ENCODE measurements at places on chromosomes 3 and 15.

DNA sequence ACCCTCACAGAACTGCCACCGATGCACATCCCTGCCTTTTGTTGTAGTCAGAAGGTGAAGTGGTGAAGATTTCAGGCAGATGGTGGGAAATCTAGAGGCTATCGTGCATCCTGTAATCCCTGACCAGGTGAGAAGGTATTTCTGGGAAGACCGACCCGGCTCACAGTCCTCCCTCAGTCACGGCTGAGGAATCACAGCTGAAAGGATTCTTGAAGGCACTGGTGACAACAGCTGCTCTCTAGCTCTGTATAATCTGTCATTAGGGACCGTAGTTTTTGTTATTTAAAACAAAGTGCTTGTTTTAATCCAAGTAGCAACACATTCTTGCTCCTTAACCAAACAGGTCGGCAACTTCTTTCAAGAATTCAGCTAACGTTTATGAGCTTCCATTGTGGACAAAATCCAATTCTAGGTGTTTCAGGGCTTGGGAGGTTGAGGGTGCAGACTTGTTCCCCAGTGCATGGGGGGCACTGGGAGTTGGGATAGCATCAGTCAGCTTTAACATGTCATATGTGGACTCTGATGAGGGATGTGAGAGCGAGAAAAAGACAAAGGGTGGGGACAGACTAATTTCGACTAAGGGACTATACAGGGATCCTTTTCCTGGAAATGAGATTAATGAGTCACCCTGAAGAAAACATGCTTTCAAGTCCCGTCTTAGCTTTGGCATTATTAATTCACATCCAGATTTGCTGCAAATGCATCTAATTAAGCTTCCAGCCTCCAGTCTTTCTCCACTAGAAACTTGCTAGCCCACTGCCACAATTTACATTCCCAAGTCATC lies 141.0 kb upstream of the RASGRP1 start:
- no peak for DNase-seq

DNA sequence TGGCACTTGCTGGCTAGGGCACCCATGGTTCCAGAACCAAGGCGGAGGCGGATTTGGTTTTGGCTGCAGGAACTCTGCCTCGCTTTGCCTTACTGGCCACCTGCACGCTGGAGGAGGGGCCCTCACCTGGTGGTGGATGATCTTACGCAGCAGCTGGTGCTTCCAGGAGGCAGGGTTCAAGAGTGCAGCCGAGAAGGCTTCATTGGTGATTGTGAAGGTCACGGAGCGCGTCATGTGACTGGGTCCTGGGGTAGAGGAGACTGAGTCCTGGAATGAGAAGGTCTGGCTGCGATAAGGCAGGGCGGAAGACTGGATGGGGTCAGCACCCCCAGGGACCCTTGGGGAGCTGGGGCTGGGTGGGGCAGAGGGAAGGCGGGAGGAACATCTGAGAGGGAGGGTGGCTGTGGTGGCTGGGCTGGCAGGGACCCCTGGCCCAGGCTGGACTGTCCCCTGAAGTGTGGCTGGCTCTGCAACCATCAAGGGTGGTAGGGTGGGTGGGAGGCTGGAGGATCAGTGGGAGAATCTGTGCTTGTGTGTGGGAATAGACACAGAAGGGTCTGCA lies 25.8 kb upstream of the GOLGA6C start:
- no peak for DNase-seq

- peak; percentile 47 for DNase-seq
These were observed 514 bp downstream of the MBNL1 start for GRCh38 chr3:152269056-152269830.

GRCh38 chr15:47542312-47542989 lies 174.9 kb upstream of the SEMA6D start:
- DNase-seq, result no peak

DNA sequence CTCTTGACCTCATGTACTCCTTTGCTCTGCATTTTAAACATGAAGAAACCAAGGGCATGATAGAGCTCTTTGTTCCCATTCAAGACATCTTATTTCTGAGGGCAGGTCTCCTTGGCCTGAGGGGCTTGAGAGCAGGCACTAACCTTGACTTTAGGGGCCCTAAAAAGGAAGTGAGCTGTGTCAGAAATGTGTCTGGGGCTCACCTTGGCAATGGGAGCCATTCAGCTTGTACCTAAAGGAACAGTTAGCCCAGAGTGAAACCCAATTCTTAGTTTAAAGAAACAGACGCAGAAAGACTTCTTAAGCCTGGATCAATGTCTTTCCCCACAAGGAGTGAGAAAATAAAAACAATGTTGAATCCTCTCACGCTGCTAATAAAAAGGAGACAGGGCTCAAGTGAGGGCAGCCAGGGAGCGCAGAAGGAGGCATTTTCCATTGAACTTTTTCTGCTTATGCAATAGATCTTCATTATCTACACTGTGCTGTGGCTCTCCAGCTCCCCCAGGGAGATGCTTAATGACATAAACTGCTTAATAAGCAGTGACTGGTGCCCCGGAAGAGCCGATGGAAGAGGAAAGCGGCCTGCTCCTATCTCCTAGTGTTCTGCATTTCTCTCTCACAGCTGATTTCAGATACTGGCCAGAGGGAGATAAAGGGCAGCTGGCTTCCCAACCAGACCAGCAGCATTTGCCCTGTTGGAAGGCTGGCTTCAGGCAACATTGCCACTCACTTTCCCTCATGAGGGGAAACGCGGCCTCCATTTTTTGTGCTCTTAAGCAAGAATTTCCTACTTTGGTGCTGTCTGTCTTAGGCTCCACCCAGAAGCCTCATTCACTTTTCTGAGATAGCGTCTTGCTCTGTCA lies 152.0 kb downstream of the OPA1 start:
- no peak for DNase-seq

Measured in smooth muscle cell of the brain vasculature (primary cell).